ENCODE measurements at places on chromosomes 3 and 15.

DNA sequence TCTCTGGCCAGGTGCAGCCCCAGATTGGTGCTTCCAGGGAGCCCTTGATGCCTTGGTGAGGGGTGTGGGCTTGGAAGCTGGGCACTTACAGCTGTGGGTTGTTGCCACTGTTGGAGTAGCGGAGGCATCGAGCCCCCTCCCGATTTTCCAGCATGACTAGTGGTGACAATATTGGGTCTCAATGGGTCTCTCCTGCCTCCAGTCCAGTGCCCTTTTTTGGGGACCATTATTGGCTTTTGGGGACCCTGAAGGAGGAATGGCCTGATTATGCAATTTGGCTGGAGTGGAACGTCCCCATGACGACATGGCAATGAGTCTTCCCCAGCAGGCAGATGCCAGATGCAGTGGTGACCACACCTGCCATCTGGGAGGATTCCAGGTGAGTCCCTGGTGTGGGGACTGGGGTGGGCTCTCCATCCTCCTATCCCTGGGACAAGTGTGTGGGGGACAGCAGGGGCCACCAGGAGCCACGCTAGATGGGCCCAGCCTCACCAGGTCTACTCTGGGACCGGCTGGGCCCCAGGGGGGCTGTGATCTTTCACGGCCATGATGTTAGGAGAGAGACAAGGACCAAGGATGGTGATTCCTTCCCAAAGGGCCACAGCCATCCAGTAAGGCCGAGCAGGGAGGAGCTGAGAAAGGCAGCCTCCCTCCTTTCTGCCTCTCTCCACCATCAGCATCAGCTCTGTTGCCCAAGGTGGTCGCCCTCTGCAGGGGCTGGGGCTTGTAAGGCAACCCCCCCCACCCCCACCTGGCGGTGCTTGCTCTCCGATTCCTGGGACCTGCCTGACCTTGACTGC, 196.8 kb downstream of the GOLGA6L6 start:
- no peak for DNase-seq

DNA sequence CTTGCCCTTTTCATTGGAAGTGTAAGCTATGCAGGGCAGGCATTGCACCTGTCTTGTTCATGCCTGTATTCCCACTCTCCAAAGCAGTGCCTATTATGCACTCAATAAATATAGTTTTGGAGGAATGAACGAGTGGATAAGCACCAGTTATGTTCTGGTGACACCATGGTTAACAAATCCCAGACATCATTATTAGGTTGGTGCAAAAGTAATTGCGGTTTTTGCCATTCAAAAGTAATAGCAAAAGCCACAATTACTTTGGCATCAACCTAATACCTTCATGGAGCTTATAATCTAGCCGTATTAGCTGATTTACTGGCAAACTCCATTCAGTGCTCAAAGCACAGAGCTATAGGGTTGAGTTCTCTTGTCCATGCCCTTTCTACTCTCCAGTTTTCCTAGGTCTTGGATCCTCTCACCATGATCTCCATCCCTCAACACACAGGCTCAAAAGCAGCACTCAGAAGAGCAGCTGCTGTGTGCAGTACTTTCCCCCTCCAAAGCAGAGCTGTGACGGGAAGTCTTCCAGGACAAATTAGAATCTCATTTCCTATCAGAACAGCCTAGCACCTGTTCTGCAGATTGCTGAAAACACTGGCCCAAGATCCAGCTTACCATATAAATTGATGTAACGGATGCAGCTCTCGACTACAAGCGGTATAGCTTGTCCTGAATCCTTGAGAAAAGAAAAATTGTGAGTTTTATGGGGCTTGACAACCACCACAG, 63.2 kb upstream of the RAD18 start:
- DNase-seq, result no peak

GRCh38 chr3:68363796-68364195, 568.6 kb downstream of the TAFA4 start:
- DNase-seq, result no peak

- no peak for DNase-seq
Observed at GRCh38 chr15:74302821-74303359, 64.6 kb downstream of the CYP11A1 start.

DNA sequence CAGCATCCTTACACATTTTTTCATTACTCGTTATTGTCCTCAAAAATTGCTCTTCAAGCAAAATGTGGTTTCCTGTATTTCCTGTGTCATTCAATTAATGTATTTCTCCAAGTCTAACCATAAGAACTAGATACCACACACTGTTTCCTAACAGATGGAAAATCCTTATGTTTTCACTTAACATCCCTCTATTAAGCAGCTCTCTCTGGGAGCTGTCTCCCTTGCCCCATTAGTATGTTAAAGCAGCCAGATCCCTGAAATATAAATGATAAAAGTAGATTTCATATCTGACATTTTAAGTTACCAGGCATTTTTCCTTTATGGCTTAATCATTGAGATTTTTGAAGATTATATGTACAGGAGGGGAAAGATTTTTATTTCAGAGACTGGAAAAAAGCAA, 15.9 kb downstream of the PFN2 start:
- no peak for DNase-seq

DNA sequence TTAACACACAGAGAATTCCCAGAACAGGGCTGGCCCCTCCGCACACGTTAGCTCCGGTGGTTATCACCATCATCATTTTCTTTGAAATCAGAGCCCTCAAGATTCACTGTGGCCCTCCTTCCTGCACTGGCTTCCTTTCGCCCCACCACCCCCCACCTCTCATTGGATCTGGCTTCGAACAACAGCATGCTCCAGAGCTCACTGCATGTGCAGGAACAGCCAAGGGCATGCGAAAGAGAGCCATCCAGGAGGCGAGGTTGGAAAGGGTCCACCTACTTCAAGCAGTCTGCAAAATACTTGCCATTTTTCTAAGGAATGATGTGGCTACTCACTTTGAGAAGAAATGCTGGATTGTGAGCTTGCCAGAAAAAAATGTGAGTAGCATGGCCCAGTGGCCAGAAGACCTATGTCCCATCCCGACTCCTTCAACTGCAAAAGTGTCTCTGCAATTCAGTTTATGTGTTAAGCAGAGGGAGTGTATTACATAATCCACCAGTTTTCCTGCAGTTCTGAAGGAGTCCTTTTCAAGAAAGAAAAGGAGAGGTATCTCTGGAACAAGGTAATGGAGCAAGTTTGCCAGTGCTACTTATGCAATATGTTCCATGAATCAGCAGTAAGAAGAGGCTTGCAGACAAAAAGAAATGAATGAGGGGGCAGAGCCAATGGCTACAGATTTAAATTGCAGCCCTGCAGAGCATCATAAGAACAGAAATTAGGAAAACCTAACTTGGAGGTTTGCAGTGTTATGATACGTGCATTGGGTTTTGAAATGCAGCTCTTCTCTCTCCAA, 92.8 kb downstream of the OCA2 start:
- DNase-seq, result no peak

GRCh38 chr3:169260296-169260695, 403.2 kb downstream of the MECOM start:
- DNase-seq, result no peak

- DNase-seq, result no peak
Observed at GRCh38 chr3:168895419-168895818, 768.1 kb downstream of the MECOM start.

DNA sequence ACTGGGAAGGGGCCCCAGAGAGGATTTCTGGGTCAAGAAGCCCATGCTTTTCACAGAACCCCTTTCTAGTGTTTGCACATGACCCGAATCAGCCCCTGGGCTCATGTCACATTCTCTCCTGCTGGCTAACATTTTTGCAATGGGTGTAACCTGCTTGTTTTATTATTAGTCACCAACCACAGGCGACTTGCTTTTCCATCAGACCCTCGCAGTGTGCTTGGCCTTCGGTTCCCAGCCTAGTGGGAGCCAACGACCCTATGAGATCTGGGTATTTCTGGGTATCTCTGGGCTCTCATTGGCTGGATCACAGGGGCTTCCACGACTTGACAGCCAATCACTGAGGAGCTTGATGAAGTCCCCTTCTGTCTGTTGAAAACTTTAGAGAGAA, 11.0 kb upstream of the FBLN2 start:
- DNase-seq, result peak; percentile 91

GRCh38 chr3:11592445-11593298, 51.0 kb downstream of the VGLL4 start:
- DNase-seq, result peak; percentile 68

GRCh38 chr15:80404761-80405553, 775 bp downstream of the ARNT2 start:
- peak; percentile 35 for DNase-seq

GRCh38 chr3:52221141-52221562, 4.3 kb downstream of the TLR9 start:
- DNase-seq, result no peak

GRCh38 chr3:50971487-50971924, 296.8 kb downstream of the DOCK3 start:
- DNase-seq, result peak; percentile 45

DNA sequence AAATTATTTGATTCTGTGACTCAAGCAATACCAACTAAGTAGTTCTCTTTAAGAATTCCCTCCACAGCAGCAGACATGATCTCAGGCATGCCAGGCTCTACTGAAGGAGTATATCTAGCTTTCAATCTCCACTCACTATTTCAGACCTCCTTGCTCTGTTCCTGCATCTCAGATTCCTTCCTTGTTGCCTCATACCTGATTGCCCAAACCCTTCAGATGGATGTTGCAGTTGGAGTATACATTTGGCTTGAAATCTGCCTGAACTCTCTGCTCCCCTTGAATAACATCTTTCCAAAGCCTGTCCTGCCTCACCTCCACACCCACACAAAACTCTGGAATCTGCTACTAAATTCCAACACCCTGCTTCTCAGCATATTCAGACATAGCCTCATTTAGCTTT, 19.8 kb upstream of the TM4SF4 start:
- peak; percentile 81 for DNase-seq

DNA sequence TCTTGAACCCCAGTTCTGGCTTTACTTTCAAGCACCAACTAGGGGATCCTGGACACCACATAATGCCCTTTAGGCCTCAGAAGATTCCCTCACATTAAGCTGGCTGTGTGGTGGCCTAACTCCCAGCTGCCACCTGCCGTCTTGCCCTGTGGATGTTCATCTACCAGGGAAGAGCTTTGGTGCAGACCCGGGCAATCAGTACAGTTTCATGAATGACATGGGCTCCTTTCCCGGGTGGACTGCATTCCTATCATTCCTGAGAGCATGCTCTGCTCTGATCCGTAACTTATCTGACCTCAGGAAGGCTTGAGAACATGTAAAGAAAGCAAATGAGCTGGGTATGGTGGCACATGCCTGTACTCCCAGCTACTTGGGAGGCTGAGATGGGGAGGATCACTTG, 50.0 kb upstream of the GSK3B start:
- DNase-seq, result peak; percentile 43

- DNase-seq, result no peak
Observed at GRCh38 chr3:27629366-27629765, 92.8 kb downstream of the EOMES start.

DNA sequence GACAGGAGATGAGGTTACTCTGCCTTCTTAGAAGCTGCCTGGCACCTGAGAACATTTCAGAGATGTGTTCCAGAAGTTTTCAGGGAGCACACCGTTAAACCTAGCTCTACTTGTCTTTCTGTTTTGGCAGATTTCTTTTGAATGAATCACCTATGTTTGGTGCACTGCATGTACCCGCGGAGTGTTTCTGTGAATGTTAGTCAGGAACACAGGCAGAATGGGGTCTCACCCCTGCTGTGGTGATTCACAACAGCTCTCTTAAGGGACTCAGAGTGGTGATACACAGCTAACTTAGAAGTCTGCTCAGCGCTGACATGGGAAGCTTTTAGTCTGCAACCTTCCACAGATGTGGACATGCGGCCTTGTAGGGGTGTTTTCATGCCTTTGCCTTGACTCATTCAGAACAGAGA, 24.0 kb downstream of the TSEN2 start:
- peak; percentile 100 for DNase-seq

- DNase-seq, result peak; percentile 66
Observed at GRCh38 chr15:67080118-67080899, 14.9 kb downstream of the SMAD3 start.

GRCh38 chr3:10505050-10505790, at the start of gene ATP2B2:
Gene ATP2B2 (minus strand): TSS chr3:10505586. CDS start chr3:10449543, 56,043 bp downstream.
- DNase-seq, result no peak

DNA sequence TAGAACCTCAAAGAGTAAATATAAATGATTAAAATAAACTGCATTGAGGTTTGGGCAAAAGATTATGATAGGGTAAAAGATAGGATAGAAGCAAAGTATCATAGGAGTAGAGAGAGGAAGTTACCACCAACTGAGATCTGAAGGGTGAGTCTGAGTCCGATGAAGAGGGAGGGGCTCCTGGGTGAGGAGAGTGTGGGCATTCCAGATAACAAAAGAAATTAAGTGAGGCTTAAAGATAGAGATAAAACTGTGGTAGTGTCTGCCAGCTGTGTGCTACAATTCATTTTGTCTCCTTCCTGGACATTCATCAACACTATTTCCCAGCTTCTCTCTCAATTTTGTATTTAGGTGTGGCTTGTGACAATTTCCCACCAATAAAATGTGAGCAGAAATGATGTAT, 343.0 kb upstream of the PLSCR5 start:
- no peak for DNase-seq

DNA sequence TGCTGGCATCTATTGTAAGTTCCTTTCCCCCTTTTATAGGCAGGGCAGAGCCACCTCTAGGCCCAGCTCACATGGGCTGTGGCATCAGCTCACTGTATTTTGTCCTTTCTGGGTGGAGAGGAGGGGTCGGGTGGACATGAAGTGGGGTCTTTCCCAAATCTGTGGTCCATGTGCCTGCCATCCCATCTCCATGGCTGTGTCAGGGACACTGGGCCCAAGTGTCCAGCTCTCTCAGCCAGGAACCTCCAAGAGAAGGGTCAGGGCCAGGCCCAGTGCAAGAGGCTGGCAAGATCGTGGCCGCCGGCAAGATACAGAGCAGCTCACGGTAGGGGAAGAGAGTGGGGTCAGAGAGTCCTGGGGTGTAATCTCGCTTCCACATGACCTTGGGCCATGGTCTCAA, 85.3 kb downstream of the PCSK6 start:
- DNase-seq, result no peak

- DNase-seq, result no peak
Observed at GRCh38 chr3:143737065-143737464, 111.2 kb downstream of the SLC9A9 start.

DNA sequence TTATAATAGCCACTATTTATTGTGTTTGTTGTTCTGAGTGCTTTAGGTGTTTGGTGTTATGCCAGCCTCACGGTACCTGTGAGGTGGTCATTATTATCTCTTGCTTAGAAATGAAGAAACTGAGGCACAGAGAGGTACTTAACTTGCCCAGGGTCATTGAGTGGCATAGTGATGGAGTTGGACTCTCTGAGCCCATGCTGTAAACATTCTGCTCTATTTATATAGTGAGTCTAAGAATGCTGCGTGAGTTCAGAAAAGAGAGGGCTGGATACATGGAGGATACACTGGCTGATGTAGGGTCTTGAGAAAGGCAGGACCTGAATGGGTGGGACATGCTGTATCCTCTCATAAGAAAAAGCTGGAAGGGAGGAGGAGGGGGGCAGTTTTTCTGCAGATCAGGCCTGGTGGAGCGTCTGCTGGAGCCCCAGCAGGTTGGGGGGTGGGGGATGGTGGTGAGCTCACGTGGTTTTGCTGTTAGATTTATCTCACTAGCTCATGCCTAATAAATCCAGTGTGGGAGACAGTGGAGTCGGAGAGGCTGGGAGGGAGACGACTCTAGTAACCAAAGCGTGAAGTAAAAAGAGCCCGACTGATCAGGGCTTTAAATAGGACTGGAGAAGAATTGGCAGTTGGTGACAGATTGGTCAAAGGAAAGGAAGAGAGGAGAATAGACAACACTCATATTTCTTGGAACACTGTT, 16.0 kb downstream of the MED12L start:
- no peak for DNase-seq

GRCh38 chr3:106332129-106332528, 463.3 kb upstream of the CBLB start:
- DNase-seq, result no peak

GRCh38 chr3:170985304-170985703, 41.2 kb downstream of the SLC2A2 start:
- no peak for DNase-seq

All from IMR-90 (cell line).